ENCODE measurements at places on chromosomes 6 and 20. TPM values are rescaled to one million over a fixed set of nuclear protein-coding genes. Genes with fewer than 3 reads are reported as not detected.

DNA sequence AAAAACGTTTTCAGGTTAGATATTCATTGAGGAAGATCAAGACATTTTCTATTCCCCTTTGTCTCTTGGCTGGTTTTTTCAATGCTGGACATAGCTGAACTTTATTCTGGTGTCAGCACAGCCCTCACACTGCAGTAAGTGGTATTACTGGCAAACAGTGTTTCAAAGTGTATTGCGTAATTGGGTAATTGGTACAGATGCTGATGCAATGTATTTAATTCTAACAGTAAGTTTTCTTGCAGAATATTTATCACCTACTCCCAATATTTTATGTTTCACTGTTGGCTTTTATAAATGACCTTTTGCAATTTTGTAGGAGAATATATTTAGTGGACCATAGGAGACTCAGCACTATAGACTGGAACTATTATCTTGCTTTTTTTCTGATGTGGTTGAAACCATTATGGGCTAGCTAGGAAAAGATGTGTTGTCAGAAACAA lies 287.6 kb upstream of the SOX4 start:
- no peak for DNase-seq

GRCh38 chr6:16721977-16722376 lies 39.3 kb downstream of the ATXN1 start:
- no peak for DNase-seq

GRCh38 chr6:12823847-12824246 lies 107.3 kb downstream of the PHACTR1 start:
- DNase-seq: no peak

The CCDC170 gene
- total RNA-seq: not detected

The PAX1 gene
- not detected for total RNA-seq

DNA sequence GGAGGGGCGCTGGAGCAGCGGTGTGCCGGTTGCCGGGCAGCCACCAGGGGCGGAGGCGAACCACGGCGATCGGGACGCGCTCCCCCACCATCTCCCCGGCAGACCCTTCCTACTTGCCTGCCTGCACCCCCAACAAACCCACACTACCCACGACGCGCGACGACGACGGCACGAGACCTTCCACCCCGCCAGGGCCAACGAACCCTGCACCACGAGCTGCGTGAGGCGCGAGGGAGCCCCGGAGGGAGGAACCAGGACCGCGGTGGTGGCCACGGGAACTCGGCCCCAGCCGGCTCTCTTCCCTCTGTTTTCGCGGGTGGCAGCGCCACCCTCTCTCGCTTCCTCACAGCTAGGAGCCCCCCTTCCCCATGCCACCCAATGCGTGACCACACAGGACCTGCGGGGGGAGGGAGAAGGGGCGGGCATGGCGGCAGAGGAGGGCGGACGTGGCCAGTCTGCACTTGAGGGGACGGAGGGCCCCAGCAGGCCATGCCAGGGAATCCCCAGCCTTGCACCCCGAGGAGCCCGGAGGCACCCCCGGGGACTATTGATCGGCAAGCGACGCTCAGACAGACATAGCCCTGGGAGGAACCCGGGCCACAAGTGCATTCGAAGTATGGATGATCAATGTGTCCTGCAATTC lies 1516.4 kb upstream of the DEFB115 start:
- no peak for DNase-seq

The PRR18 gene
- total RNA-seq: not detected

The RAET1L gene
- not detected for total RNA-seq

DNA sequence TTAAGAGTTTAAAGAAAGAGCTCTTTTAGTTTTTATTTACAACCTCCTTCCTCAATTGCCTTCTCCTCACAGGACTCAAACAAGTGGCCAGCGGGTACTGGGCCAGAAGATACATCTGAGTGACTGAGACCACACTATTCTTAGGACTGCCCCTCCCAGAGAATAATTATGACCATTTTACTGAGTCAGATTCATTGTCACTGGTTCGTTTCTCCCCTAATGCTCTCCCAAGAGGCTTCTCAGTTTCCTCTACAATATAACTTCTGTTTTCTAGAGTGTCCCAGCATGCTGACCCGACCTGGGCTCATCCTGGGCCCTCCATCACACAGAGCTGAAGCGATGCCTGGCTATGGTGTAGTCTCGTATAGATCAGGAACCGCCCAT lies 279.9 kb downstream of the CD83 start:
- no peak for DNase-seq

DNA sequence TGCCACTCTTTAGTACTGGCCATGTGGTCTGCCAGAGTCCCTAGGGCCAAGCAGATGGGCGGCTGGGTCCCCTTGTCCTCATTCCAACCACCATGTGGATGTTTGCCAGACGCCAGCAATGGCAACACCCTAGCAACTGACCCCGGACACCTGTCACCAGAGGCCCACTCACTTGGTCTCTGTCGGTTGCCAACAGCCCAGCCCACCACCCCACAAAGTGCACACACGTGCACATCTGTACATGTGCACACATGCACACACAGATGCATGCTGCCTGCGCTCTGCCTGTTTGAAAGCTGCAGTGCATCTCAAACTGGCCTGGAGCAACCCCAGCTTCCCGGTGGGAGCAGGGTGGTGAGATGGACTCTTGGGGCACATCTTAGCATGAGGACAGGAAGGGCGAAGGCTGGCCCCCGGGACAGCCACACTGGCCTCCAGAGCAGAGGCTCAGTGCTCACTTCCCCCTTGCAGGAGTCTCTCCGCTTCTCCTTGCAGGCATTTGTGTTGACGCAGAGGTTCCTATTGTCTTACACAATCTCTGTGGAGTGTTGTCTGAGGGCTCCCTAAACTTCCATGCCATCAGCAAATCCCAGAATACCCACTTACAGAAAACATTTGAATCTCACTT lies 54.0 kb downstream of the PSMG4 start:
- no peak for DNase-seq
